Epithelial cell of proximal tubule (primary cell): ENCODE measurements at places on chromosomes 4 and X. TPM values are rescaled to one million over a fixed set of nuclear protein-coding genes. Genes with fewer than 3 reads are reported as not detected.

The DNAAF6 gene
- total RNA-seq: not detected in 2 replicates

The CFAP299 gene
- not detected in 2 replicates for total RNA-seq

The WNK3 gene
- total RNA-seq: 1.4 and 2.6 TPM in 2 replicates

The PABPC1L2B gene
- not detected in 2 replicates for total RNA-seq

The ZNF185 gene
- total RNA-seq: 14.4 and 41.6 TPM in 2 replicates

The MGARP gene
- 0.14 and 1.5 TPM in 2 replicates for total RNA-seq

The LEF1 gene
- total RNA-seq: 1.2 and 4.2 TPM in 2 replicates

The FRAS1 gene
- total RNA-seq: 7.0 and 9.1 TPM in 2 replicates

The RTL3 gene
- 0.06 and 4.9 TPM in 2 replicates for total RNA-seq
